Left renal pelvis (tissue), 4 donors: ENCODE measurements at places on chromosomes 6 and 20. TPM values are rescaled to one million over a fixed set of nuclear protein-coding genes. Genes with fewer than 3 reads are reported as not detected.

GRCh38 chr6:113762641-113763040 lies 94.5 kb upstream of the MARCKS start:
- DNase-seq, result no peak

Gene PRSS16
- 0.27 TPM for polyA plus RNA-seq

- no peak for DNase-seq
These were observed 13.0 kb downstream of the DYNLT2 start for GRCh38 chr6:169738204-169738975.

DNA sequence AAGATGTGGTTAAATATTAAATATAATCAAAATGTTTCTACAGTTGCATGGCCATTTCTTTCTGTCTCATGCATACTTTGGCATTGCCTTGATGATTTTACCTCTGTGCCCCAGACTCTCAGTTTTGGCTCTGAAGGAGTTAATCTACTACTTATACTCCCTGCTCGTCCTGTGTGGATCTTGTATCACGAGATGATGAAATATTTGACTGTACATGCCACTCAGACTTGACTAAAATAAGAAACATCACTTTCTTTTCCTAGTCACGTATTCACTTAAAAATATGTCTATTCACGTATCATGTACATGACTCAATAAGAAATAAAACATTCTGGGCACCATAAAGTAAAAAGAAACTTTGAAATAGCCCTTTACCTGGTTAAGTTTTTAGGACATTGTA lies 397.7 kb downstream of the RFPL4B start:
- no peak for DNase-seq

DNA sequence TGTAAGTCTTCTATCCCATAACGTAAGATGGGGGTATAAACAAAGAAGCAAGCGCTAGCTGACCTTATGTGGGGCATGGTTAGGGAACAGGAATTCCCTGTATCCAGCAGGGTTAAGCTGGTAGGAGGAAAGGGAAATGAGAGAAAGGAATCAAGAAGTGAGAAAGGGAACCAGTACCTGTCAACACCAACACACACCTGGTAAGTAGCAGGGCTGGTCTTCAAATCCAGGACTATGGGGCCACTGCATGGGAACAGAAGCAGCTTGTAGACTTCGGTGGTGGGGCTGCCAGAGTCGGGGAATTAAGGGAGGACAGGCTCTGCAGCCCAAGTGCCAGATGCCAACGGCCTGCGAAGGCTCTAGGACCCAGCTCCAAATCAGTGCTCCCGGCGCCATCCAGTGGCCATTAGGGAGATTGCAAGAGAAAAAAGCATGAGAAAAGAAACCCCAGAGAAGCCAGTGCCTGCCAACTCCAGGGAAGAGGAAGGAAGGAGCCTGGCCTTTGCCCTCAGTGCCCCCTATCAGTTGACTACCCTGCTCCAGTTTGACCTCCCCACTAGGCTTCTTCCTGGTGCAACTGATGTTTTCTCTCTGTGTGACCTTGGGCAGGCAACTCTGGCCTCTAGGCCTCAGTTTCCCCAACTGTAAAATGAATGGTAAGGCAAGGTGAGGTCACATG lies 15.8 kb upstream of the RBPJL start:
- no peak for DNase-seq

DNA sequence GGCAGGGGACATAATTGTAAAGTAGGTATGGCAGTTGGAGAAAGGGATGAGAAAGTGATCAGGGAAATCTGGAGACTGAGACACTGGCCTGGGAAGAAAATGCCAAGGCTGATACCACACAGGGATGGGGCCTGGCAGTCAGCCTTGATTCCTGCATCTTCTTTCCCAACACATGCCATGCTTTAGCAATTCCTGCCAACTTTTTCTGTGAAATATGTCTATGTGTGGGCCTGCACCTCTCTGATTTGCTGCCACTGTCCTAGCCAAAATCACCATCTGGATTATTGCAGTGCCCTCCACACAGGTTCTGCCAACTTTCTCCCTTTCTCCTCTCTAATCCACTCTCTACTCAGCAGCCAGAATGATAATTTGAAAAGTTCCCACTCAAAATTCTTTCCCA lies 759.8 kb upstream of the CITED2 start:
- no peak for DNase-seq

GRCh38 chr6:146787876-146788508 lies 189.2 kb downstream of the ADGB start:
- DNase-seq, result no peak

DNA sequence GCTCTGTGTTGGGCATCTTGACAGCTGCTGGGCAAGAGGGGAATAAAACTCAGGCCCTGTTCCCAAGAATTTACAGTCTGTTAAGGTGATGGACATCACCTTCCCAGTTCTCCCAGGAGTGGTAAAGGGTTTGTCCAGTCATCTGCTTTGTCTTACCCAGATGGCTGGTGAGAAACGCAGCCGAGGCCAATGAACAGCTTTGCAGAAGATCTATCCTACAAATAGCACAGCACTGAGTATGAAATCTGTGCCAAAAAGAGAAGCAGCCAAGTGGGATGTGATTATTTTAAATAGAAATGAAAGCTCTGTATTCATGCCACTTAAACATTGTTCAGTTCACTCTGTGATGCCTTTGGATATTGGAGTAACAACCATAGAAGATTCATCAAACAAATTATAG lies 132.7 kb upstream of the SLC22A16 start:
- no peak for DNase-seq

- DNase-seq, result no peak
These were observed 22.5 kb downstream of the COL9A1 start for GRCh38 chr6:70280400-70280853.

DNA sequence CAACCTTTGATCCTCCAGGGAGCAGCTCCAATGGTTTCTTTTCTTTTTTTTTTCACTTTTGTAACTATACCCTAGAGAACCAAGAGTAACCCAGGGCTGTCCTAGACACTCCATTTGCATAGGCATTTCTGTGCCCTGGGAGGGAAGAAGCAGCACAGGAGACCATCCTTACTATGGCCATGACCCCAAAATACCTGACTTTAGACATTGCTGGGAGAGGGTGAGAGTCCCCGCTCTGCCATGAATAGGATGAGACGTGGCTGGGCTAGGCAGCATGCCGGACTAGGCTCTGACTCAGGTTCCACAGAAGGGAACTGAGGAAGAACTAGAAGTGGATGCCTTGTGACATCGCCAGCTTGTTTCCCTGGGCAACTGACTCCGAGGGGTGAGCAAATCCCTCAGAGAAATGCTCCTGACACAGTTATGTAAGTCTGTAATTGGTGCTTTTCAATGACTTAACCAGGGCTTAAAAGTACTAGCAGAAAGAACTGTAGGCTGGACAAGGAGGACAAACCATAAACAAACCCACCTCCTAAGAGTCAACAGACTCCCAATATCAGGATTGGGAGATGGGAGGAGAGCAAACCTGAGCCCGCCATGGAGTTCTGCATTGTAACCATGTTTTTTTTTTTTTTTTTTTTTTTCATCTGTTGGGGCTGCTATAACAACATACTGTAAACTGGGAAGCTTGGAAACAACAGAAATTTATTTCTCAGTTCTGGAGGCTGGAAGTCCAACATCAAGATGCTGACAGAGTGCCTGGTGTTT lies 910 bp upstream of the ADTRP start:
- DNase-seq, result no peak

DNA sequence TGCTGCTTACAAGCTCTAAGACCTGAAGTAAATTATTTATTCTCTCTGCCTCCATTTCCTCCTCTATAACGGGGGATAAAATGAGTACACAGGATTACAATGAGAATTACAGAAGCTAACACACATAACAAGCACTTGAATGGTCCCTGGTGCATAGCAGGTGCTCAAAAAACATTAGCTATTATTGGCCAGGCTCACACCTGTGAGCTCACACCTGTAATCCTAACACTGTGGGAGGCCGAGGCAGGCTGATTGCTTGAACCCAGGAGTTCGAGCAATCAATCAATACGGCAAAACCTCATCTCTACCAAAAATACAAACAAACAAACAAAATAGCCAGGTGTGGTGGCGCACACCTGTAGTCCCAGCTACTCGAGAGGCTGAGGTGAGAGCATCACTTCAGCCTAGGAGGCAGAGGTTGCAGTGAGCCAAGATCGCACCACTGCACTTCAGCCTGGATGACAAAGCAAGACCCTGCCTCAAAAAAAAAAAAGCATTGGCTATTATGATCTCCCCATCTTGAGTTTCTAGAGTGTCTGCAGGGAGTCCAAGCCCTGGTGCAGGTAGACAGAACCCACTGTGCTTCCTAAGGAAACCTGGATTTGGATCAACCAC lies 68.1 kb downstream of the PREX1 start:
- DNase-seq, result no peak

GRCh38 chr6:142570221-142570671 lies 268.4 kb downstream of the ADGRG6 start:
- no peak for DNase-seq

Gene TFB1M
- 9.9 TPM for polyA plus RNA-seq

DNA sequence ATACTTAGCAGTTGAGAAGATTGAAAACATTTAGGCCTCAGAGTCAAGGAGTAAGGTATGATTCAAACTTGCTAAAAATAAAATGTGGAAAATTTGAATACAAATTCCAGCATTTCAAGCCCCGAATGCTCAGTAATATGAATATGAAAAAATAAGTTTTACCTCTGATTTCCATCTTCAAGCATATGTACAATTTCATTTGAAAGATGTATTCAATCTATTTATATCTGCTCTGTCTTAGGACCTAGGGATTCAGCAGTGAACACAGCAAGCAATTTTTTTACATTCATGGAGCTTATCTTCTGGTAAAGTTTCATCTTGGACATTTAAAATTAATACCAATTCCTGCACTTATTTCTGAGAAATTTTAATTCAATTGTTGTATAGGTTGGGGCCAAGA lies 262.7 kb upstream of the FOXQ1 start:
- no peak for DNase-seq

Gene ANGPT4
- 0.27 TPM for polyA plus RNA-seq

Gene AHCY
- polyA plus RNA-seq, result 187 TPM

Gene RIPPLY2
- not detected for polyA plus RNA-seq

DNA sequence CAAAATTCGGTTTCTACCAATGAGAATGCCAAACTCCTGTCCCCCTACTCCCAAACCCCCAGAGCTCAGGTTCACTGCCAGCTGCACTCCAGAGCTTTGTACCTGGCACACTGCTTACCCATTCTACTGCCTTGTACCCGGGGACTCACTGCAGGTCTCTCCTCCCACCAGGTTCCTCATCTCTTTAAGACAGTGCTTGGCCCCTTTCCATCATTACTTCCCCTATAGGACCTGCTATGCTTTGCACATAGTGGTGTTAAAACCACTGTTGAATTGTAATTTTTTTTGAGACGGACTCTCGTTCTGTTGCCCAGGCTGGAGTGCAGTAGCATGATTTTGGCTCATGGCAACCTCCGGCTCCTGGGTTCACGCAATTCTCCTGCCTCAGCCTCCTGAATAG lies 25.9 kb downstream of the LYRM4 start:
- no peak for DNase-seq

Gene CRIP3
- 8.1 TPM for polyA plus RNA-seq

DNA sequence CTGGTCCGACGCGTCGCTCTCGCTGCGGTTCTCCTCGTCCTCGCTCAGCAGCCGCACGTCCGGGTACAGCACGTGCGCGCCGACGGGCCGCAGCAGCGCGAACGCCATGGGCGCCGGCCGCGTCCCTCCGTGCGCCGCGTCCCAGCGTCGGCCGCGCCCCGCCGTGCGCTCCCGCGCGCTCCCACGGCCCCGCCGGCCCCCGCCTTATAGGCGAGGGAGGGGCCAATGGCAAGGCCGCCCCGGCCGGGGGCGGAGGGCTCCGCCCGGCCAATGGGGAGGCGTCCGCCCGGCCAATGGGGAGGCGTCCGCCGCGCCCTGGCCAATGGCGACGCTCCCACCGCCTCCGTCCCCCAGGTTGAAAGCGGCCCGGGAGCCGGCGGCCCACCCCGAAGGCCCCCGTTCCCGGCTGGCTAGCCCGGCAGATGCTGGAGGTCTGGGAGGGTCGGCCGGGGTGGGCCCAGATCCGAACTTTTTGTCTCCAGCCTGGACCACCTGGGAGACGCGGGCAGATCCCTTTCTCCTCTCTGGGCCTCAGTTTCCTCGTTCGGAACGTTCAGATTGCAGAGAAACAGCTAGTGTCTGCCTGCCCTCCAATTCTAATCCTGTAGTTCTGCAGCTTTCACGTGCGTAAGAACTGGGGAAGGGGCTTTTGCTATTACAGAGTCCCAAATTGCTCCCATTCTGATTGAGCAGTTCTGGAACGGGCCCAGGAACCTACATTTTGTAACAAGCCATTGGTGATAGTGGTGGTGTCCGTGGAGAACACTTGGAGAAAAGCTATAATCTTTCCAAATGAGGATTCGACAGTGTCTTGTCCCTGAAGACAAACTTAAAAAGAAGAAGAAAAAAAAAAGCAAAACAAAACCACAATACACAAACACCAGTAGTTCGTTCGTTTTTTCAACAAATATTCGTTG lies at the start of gene TCF15:
TCF15 (minus strand) TSS at position 180 of the 917 bp plus-strand sequence; CDS start at position 108, 72 bp downstream.
- peak; percentile 53 for DNase-seq

GRCh38 chr6:76593668-76594067 lies 521.2 kb upstream of the IMPG1 start:
- no peak for DNase-seq

- DNase-seq, result no peak
These were observed 38.4 kb downstream of the CDK5RAP1 start for GRCh38 chr20:33362898-33363297.

Gene LINC00237
- polyA plus RNA-seq, result not detected

DNA sequence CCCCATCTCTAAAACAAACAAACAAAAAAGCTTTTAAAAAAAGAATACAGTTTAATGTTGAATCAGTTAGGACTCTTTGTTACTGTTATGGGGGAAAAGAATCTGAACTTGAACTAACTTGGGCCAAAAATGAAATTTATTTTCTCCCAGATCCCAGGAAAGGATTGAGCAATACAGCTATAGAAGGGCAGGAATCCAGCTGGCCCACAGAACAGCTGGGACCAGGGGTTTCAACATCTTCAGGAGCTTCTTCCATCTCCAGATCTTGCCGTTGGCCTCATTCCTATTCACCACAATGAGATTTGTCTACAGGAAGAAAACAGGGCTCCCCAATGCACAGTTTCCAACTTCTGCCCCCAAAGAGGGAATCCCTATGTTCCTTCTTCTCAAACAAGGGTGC lies 43.2 kb upstream of the AKAP12 start:
- no peak for DNase-seq

DNA sequence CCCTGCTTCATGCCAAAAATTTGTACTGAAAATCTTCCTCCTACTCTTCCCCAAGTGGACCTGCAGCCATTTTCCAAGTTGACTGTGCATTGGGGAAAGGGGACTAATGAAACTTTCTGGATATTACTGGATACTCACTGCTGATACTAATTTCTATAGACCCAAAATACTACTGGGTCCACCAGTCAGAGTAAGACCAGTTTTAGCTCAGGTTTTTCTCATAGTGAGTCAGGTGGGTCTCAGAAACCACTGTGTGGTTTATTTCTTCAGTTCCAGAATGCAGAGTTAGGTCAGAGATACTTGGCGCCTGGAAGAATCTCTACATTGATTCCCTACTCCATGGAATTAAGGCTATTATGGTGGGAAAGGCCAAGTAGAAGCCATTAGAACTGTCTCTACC lies 274.8 kb upstream of the SYNCRIP start:
- no peak for DNase-seq
